ENCODE measurements at places on chromosomes 7 and 10.

- no peak for DNase-seq
Observed at GRCh38 chr7:41835976-41836530, 133.2 kb upstream of the INHBA start.

DNA sequence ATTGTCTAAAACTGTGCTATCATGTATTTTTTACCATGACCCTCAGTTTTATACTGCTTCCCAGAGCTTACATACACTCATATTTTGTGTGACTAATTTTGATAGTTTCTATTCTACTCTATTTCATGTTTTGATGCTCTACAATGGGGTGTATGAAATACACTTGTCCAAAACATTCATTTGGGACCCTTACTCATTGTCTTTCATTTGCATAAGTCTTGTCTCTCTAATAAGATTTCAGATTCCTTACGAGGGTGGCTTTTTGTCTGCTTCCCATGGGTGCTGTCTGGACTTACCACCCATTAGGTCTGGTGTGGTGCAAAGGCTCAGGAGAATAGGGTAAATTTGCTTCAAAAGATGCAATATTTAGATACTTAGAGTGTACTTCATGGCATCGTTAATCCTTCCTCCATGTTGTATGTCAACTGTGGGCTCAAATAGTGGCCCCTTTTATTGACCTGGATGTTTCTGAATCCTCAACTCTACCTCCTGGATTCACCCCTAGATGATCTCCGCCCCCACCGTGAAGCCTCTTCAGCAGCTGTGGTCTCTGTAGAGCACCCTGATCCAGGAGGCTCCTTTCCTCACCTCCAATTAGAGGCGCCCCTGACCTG lies 3.6 kb upstream of the GIMAP5 start:
- no peak for DNase-seq

GRCh38 chr10:18576586-18576985 lies 74.8 kb downstream of the NSUN6 start:
- DNase-seq: no peak

GRCh38 chr7:762885-763284 lies 35.8 kb upstream of the PRKAR1B start:
- no peak for DNase-seq

DNA sequence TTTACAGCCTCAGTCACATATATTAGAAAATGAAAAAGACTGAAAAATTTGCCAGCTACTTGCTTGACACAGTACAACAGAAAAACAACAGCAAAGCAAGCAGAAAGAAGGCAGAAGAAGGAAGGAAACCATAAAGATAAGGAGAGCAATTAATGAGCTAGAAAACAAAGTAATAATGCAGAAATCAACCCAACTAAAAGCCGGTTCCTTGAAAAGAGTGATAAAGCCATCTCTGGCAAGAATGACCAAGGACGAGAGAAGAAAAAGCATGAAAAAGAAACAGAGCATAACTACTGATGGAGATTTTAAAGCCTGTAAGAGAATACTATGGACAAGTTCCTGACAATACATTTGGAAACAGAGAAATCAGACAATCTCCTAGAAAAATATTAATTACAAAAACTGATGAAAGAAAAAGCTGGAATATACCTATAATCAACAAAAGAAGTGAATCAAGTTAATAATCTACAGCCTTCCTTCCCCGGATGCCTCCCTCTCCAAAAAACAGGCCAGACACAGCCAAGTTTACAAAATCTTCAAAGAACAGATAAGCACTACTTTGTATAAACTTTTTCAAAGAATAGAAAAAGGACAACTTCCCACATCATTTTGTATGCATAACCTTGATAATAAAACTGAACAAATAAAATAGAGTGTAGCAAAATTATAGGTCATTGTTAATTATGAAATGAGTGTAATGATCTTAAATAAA lies 204.0 kb downstream of the BAMBI start:
- DNase-seq: no peak

- DNase-seq: no peak
Observed at GRCh38 chr7:67723591-67723990, 727.0 kb downstream of the TYW1 start.

Data from progenitor cell of endocrine pancreas (in vitro differentiated cells).